ENCODE measurements at places on chromosomes 2 and 18.

- peak overlapping the region; percentile 56 for H3K27ac ChIP-seq
- peaks cover 3% of the 10 kb centered on the region for H3K36me3 ChIP-seq
- H3K27me3 ChIP-seq: peaks cover 2% of the 10 kb centered on the region
- no peak for DNase-seq
- H3K4me3 ChIP-seq: peak overlapping the region; percentile 26
- peaks cover 50% of the 10 kb centered on the region for H3K4me1 ChIP-seq
Observed at GRCh38 chr2:202639231-202639630, 4.5 kb downstream of the FAM117B start.

DNA sequence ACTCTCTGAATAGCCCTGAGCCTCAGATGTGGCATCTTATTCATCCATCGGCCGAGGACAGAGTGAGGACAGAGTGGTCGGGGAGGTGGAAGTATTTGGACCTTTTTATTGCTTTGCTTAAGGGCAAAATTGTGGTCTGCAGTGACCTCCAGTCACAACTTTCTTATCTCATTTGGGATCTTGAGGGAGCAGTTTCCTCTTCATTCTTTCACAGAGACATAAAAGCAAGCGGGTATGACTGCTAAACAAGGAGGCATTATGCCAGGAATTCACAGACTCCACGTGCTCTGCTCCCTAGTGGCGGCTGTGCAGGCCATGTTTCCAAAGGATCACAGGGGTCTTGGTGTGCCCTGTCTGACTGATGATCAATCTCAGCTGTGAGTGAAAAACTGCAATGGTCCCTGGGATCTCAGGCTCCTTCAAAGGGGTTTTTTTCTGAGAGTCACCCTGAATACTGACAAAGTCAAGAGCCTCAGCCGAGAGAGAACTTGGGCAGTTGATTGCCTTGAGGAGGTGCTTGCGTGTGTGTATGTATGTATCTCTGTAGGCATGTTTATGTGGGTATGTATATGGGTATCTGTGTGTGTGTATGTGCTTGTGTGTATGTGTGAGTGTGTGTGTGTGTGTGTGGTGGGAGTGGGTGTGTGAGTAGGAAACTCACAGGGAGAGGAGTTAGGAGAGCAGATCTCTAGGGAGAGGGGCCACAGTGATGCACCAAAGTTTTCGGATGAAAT, 47.7 kb downstream of the RAPGEF4 start:
- H3K36me3 ChIP-seq: no peaks in the 10 kb centered on the region
- H3K4me3 ChIP-seq: no peak overlapping the region
- H3K27ac ChIP-seq: no peak overlapping the region
- no peaks in the 10 kb centered on the region for H3K4me1 ChIP-seq
- H3K27me3 ChIP-seq: peaks cover 12% of the 10 kb centered on the region

DNA sequence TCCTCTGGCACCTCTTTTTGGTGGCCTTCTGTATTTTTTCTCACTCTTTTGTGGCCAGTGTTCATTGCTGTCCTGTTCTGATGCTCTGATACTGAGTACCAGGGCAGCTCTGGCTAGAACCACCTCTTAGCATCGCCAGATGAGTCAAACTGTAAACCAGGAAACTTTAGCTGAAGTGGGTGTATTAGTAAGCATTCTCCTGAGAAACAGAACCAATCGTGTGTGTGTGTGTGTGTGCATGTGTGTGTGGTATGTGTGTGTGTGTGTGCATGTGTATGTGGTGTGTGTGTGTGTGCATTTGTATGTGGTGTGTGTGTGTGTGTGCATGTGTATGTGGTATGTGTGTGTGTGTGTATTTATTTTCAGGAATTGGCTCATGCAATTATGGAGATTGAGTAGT, 166.3 kb upstream of the SKOR2 start:
- no peak overlapping the region for H3K4me3 ChIP-seq
- no peaks in the 10 kb centered on the region for H3K36me3 ChIP-seq
- no peaks in the 10 kb centered on the region for H3K4me1 ChIP-seq
- DNase-seq: no peak

- DNase-seq: no peak
- H3K27ac ChIP-seq: no peak overlapping the region
- no peaks in the 10 kb centered on the region for H3K36me3 ChIP-seq
- no peaks in the 10 kb centered on the region for H3K27me3 ChIP-seq
- no peaks in the 10 kb centered on the region for H3K4me1 ChIP-seq
Observed at GRCh38 chr2:188349019-188349418, 57.3 kb downstream of the GULP1 start.

GRCh38 chr2:242056026-242056425, 186.5 kb downstream of the RTP5 start:
- H3K36me3 ChIP-seq: no peaks in the 10 kb centered on the region
- DNase-seq: no peak
- H3K27ac ChIP-seq: no peak overlapping the region
- H3K4me1 ChIP-seq: no peaks in the 10 kb centered on the region

DNA sequence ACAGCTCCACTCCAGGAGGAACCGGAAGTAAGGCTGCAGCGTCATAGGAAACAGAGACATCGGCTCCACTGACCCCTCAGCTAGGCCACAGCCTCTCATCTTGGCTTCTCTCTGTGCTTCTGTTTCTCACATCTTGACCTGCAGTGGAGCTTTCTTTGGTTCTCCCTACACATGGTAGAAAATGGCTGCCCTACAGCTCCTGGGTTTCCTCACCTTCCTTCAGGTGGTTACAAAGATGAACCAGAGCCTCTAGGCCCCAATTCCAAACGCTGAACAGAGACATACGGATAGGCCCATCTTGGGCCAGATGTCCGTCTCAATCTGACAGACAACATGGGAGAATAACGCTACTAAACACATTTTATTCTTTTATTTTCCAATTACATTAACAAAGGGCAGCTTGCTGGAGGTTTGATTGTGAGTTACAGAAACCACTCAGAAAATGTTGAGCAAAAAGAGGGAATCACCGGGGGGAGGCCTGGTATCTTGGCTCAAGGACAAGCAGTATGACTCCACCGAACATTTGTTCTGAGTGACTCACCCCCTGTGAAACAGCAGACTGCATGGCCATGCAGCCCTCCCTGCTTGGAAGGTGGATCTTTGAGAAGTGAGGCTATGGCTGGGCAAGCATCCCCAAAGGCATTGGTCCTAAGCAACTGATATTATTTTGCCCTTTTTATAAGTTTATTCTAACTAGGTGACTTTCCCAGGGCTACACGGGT, 303.5 kb downstream of the CDCA7 start:
- no peaks in the 10 kb centered on the region for H3K4me1 ChIP-seq
- no peak overlapping the region for H3K27ac ChIP-seq
- H3K27me3 ChIP-seq: peaks cover 3% of the 10 kb centered on the region
- H3K4me3 ChIP-seq: no peak overlapping the region
- H3K36me3 ChIP-seq: no peaks in the 10 kb centered on the region

DNA sequence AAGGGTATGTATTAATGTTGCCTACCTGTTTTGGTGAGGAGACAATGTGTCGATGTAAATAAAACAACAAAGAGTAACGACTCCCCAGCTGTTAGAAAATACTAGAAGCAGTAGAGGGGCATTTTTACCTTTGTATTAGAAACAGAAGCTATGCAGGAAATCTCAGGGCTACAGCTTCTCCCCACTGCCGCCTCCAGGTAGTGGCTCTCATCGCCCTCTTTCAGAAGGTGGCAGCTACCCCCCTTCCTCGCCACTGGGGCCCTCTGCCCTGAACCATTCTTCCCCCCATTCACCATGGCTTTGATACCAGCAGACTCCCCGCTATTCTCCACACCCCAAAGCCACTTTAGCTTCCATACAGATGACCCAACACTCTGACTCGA, 6.7 kb downstream of the PLA2R1 start:
- no peak overlapping the region for H3K4me3 ChIP-seq
- no peak overlapping the region for H3K27ac ChIP-seq
- H3K4me1 ChIP-seq: no peaks in the 10 kb centered on the region
- no peaks in the 10 kb centered on the region for H3K36me3 ChIP-seq

DNA sequence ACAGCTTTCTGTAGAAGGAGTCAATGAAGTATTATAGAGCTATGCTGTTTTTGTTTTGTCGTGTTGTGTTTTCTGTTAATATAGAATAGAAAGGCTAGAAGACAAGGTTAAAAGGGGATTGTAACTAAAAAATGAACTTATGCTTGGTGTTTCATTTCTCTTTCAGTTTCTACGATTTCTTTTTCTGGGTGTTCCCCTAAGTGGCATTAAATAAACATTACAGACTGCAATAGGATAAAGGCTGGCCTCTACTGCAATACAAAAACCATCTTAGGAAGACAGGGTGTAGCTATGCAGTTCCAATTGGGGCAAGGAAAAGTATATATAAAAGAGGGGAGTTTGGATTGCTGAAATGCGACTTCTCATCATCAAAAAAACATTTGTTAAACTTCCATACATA, 1609.7 kb upstream of the ACVR2A start:
- DNase-seq: no peak
- H3K36me3 ChIP-seq: no peaks in the 10 kb centered on the region
- H3K27ac ChIP-seq: no peak overlapping the region

- H3K27me3 ChIP-seq: no peaks in the 10 kb centered on the region
- H3K4me1 ChIP-seq: no peaks in the 10 kb centered on the region
- H3K36me3 ChIP-seq: no peaks in the 10 kb centered on the region
Observed at GRCh38 chr18:11251891-11252270, 102.5 kb upstream of the PIEZO2 start.

DNA sequence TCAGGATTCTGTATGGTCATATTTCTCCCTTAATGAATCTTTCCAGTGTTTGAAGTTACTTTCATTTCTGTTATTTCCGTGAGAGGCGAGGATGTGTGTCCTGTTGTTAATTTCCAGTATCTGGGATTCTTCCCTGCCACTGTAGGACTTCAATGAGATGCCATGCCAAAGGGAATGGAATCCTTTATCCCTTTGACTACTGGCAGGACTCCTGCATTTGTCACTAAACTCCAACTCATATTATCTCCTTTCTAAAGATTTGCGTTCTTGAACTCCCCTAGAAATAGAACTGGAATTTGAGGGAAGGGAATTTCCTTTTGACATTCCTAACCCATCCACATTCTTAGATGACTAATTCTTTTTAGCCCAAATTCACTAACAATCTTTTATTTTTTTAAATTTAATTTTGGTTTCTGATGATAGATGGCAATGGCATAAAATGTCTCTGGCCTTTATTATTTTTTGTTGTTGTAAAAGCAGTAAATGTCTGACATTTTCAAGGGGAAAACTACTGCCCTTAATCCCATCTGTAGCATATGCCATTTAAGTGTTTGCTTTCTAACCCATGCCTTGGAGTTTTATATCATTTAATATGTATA, 87.8 kb upstream of the EML6 start:
- H3K4me3 ChIP-seq: no peak overlapping the region
- DNase-seq: no peak
- H3K27ac ChIP-seq: peak overlapping the region; percentile 14
- H3K36me3 ChIP-seq: peaks cover 62% of the 10 kb centered on the region
- no peaks in the 10 kb centered on the region for H3K27me3 ChIP-seq

GRCh38 chr18:10391506-10391905, 62.9 kb upstream of the APCDD1 start:
- H3K4me3 ChIP-seq: no peak overlapping the region
- H3K27ac ChIP-seq: no peak overlapping the region
- peaks cover 19% of the 10 kb centered on the region for H3K4me1 ChIP-seq

- H3K4me3 ChIP-seq: no peak overlapping the region
- peaks cover 4% of the 10 kb centered on the region for H3K36me3 ChIP-seq
- DNase-seq: no peak
- peaks cover 24% of the 10 kb centered on the region for H3K4me1 ChIP-seq
- peaks cover 6% of the 10 kb centered on the region for H3K27me3 ChIP-seq
Observed at GRCh38 chr2:190838492-190838910, 42.1 kb upstream of the GLS start.

GRCh38 chr2:207632575-207633493, 7.6 kb upstream of the METTL21A start:
- no peaks in the 10 kb centered on the region for H3K36me3 ChIP-seq
- H3K27ac ChIP-seq: no peak overlapping the region

GRCh38 chr2:220478305-220479058, 851.1 kb downstream of the SLC4A3 start:
- no peak overlapping the region for H3K4me3 ChIP-seq
- no peaks in the 10 kb centered on the region for H3K27me3 ChIP-seq
- no peak for DNase-seq

DNA sequence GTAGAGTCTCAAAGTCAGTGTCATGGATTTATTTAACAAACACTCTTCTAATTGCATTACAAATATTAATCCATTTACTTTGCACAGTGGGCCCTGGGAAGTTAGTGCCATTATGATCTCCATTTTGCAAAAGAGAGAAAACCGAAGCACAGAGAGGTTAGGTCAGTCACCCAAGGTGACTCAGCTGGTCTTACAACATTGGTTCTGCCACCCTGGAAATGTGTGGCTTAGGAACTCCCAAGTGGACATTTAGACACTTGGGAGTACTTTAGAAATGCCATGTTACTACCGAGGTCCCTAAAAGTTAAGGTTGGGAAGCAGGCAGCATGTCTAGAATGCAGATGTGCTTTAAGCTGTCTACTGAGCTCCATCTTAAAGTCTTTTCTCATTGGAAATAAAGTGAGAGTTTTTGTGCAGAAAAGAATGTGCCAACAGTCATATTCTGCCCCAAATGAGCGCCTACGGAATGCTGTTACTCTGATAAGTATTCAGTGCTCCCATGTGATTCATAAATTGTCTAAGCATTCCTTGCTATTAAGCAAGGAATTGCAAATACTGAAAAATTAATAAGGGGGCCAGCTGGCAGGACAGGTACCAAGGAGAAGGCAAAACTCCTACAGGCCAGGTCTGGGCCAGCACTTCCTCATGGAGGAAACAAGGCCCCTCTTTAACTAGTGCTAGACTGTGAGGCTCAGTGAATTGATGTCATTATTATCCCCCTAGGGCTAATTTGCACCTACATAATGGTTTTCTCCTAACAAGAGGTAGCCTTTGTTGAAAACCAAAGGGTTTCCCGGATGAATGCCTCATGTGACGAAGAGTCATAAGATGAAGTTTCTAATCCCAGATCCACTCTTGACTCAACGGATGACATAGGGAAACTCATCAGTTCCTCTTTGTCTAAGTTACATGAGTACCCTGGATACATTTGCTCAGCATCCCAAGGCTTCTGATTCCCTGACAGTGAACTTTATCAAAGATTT, 16.3 kb downstream of the NRP2 start:
- H3K4me1 ChIP-seq: peaks cover 42% of the 10 kb centered on the region
- peak overlapping the region; percentile 0 for H3K27ac ChIP-seq
- H3K4me3 ChIP-seq: no peak overlapping the region
- peaks cover 18% of the 10 kb centered on the region for H3K36me3 ChIP-seq
- no peak for DNase-seq
- H3K27me3 ChIP-seq: peaks cover 4% of the 10 kb centered on the region

GRCh38 chr18:79738041-79738461, 58.4 kb downstream of the CTDP1 start:
- no peak for DNase-seq
- H3K4me1 ChIP-seq: peaks cover 5% of the 10 kb centered on the region
- no peak overlapping the region for H3K27ac ChIP-seq
- peaks cover 36% of the 10 kb centered on the region for H3K36me3 ChIP-seq
- H3K27me3 ChIP-seq: no peaks in the 10 kb centered on the region

DNA sequence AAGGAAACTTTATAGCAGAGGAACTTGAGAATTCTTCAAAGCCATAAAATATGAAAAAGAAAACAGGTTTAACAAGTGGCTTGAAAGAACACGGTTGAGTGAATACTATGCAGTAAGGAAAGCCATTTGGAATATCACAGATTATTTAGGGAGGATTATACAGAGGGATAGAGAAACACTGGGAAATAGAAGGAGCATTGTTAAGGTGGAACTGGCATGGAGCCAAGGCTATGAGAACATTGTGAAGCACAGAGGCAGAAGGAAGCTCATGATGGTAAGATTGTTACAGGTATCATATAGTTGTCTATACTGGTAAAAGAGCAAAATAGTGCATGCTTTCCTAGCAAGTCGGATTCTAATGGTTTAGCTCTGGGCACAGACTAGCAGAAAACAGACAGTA, 87.1 kb downstream of the SS18 start:
- DNase-seq: no peak
- H3K4me1 ChIP-seq: no peaks in the 10 kb centered on the region
- H3K4me3 ChIP-seq: no peak overlapping the region
- no peak overlapping the region for H3K27ac ChIP-seq
- H3K27me3 ChIP-seq: no peaks in the 10 kb centered on the region
